ENCODE measurements at places on chromosomes 6 and 20.

DNA sequence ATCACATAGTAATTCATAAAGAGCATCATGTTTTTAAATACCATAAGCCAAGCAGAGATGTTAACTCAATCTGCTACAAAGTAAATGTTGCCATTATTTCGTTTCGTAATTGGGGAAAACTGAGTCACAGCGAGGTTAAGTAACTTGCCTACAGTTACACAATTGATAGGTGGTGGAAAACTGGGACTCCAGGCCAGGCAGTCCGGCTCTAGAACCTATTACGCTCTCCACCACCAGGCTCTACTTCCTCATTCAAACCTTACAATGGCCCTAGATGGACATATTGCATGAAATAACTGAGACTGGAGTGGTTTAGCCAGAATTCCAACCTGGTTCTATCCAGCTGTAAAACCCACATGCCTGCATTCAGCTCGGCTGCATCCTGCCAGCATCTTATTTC lies 58.2 kb downstream of the LINC00237 start:
- DNase-seq = no peak

GRCh38 chr6:168606722-168607121 lies 165.7 kb downstream of the SMOC2 start:
- no peak for DNase-seq

- no peak for DNase-seq
These were observed 179.8 kb downstream of the FOXA2 start for GRCh38 chr20:22404419-22405170.

DNA sequence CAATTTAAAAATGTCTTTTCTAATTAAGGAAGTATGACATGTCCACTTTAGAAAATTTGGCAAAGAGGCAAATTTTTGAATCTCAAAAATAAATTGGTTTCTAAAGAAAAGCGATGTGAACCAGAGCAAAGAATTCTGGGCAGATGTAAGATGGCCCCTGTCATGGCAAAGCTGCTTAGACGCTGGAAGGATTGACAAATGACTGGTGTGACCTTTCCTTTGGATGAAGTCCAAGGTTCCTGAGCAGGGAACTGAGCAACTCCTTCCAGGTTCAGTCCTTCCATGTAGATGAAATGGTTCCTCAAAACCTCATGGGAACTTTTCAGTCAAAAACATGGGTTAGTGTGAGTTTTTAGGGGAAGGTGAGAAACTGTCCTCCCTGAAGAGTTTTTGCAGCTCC lies 25.1 kb downstream of the BRPF3 start:
- DNase-seq = no peak

DNA sequence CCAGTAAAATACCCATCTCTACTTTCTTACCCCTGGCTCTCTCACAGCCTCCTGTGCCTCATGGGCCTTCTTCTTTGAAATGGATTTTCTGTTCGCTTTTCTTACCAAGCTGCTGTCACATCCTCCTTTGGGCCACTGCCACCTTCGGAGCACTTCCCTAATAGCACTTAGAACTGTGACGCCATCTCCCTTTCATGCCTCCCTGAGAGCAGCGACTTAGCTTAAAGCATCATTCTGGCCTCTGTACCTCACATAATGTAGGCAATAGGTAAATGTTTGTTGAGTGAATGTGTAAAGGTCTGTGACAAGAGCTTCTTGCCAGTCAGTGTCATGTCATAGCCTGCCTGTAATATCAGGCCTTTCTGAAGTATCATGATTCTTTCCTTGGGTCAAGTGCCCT lies 78.8 kb downstream of the ADGRG6 start:
- no peak for DNase-seq

GRCh38 chr6:144148886-144149285 lies 1.4 kb upstream of the STX11 start:
- DNase-seq = peak; percentile 45

GRCh38 chr20:45372646-45373352 lies 5.3 kb downstream of the TP53TG5 start:
- no peak for DNase-seq

GRCh38 chr20:57023997-57024396 lies 242.4 kb downstream of the BMP7 start:
- DNase-seq = no peak

GRCh38 chr6:42520786-42521607 lies 42.8 kb upstream of the UBR2 start:
- peak; percentile 86 for DNase-seq

- DNase-seq = peak; percentile 92
These were observed 69.3 kb upstream of the SYNJ2 start for GRCh38 chr6:157912326-157912725.

GRCh38 chr20:40331807-40332560 lies 357.1 kb downstream of the MAFB start:
- DNase-seq = no peak

GRCh38 chr6:9039258-9039657 lies 603.9 kb upstream of the SLC35B3 start:
- DNase-seq = no peak

DNA sequence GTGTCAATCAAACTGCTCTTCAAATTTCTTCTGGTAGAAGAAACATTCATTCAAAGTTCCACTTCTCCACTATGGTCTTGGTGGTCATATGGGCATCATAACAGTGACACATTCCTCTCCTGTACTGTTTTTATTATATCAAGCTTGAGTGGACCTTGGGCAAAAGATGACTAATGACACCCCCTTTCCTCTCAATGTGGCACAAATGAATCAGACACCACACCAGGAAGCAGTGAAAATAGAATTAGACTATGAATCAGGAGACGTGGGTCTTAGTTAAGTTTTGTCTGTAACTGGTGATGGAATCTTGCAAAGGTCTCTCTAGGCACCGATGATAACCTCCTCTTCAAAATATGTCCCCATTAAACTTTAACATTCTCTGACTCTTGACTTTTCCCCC lies 9.0 kb upstream of the NRSN1 start:
- no peak for DNase-seq

GRCh38 chr20:17543531-17544131 lies 12.5 kb upstream of the BFSP1 start:
- peak; percentile 73 for DNase-seq

DNA sequence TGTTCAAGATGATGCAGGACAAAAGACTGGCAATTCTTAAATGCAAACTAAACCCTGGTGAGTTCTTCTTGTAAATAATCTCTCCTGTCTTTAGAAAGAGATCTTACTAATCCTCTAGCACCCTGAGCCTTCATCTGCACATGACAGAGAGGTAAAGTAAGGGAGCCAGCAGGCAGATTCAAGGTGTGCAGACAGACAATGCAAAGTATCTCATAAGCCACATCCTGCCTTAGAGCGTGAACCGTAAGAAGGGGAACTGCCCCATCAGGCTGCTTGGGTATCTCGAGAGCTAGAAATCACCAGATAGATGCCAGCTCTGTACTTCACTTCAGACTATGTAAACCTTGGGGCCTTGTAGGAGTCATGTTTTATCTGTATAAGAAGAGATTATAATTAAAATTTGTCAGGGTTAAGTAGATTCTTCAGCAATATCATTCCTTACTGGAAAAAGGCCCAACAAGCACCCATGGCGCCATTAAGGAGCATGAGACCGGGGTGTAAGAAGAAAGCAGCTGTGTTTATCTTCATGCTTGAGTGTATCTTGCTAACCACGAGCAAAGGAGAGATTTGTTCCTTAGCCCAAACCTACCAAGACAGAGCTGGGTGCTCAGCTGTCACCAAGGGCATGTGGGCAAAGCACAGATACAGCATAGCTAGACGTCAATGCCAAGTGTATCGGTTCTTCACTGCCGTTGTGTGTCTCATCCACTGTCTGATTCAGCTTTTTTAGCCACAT lies 24.4 kb downstream of the CNR1 start:
- no peak for DNase-seq

- no peak for DNase-seq
These were observed 253.2 kb downstream of the SOX4 start for GRCh38 chr6:21846541-21847451.

- no peak for DNase-seq
These were observed 108.4 kb downstream of the HUS1B start for GRCh38 chr6:548517-548916.

- no peak for DNase-seq
These were observed 286.9 kb upstream of the PTCHD4 start for GRCh38 chr6:48397887-48398286.

DNA sequence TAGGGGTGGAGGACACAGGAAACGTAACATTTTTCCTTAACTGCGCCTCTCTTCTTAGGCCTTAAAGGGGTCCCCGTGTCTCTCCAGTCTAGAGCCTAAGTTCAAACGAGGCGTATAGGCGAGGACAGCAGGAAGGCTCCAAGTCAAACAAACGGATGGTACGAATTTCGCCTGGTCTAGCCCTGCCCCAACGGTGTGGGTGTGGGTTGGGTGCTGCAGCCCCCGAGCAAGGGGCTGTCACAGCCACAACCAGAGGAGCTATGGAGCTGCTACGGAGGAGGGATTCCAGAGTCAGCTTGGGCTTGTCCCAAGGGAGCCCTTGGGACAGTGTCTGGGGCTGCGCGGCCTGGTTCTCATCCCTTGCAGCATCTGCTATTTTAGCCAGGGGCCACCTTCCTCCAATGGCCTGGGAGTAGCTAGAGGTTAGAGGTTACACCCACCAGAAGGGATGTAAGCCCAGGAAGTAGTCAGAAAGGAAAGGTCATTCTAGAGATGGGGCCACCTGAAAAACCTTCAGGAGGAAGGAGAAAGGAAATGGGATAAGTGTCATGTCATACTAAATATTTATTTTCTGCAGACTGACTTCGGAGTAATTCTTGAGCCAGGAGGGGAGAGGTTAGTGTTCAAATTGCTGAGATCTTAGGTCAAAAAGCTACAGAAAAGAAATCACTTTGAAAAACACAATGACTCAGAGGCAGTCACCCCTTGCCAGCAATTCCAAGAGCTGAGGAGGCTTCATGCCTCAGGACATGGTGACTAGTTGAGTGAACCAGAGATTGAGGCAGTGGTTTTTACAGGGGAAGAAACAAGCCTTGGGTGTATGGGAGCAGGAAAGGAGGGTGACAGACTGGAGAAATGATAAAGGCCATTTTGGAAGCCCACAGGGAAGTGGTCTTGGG lies 21.7 kb downstream of the VPS52 start:
- peak; percentile 77 for DNase-seq

DNA sequence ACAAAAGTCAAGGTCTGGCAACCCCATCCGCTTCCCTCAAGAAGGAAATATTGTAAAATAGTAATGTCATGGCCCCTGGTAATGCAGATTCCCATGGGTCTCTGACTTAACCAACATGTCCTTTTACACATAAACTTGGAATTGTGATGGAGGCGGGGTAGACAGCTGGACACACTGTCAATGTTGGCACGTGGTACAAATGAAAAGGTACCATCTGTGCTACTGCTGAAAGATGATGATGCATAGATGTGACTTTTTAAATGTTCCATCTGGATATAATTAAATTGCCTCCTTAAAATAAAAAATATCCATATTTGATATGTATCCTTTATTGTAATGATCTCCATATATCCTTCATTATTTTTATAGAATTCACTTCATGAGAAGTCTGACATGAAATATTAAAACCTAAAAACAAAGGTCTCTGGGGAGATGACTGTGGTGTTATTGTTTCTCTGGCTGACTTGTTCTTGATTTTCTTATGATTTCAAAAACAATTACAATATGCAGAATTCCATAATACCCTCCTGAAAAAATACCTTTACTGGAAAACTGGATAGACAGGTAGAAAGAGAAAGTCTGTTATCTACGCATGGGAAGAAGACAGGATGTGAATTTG lies 104.5 kb downstream of the MKKS start:
- no peak for DNase-seq

DNA sequence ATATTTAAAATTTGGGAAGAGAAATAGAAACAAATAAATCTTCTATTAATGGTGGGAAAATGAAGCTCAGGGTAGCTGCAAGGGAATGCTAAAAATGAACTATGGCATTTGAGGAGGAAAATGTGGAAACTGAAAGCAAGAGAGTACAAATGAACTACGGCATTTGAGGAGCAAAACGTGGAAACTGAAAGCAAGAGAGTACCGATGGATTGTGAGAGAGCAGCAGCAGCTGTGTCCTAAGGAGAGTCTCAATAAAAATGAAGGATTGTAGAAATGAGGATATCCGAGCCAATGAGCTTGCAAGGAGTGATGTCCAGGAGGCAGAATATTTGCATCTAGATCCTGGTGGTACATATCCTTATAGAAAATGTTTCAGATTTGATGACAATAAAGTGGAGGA lies 547.1 kb upstream of the ZNF337 start:
- no peak for DNase-seq

GRCh38 chr6:33320315-33321181 lies 3.0 kb upstream of the ZBTB22 start:
- DNase-seq = peak; percentile 83

DNA sequence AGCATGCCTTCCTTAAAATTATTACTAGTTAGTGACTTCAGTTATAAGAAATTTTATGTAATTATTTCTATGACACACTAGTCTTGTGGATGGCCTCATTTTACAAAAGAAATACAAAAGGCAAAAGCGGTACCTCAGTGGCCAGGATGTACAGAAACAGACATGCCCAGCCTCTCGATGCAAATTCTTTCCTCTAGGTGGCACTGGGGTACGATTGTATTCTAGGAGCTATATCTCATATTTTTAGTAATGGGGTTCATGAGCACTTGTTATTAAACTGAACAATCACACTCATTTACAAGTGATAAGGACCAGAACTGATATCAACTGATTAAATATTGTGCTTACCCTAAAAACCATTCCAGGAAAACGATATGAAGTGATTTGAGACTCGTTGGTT lies 59.8 kb downstream of the SOD2 start:
- no peak for DNase-seq

GRCh38 chr20:50680105-50680960 lies 11.0 kb downstream of the RIPOR3 start:
- no peak for DNase-seq
